ENCODE measurements at places on chromosomes 2 and 18.

DNA sequence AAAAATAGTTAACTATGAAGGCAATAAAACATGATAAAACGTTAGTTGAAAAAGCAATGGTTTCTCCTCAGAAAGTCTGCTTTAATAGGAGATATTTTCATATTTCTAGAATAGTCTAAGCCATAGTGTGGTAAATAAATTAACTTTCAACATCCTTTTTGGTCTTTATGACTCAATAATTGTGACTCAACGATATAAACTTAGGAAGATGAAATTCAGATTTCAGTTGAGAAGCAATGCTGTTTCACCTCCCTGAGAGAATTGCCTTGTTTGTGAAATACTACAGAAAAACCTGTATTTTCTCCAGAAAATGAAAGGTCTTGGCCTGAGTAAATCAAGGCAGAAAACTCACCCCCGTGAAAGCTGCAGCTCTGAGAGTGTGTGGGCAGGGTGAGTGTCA is 166.9 kb downstream of the ETAA1 start:
- no peak for DNase-seq

DNA sequence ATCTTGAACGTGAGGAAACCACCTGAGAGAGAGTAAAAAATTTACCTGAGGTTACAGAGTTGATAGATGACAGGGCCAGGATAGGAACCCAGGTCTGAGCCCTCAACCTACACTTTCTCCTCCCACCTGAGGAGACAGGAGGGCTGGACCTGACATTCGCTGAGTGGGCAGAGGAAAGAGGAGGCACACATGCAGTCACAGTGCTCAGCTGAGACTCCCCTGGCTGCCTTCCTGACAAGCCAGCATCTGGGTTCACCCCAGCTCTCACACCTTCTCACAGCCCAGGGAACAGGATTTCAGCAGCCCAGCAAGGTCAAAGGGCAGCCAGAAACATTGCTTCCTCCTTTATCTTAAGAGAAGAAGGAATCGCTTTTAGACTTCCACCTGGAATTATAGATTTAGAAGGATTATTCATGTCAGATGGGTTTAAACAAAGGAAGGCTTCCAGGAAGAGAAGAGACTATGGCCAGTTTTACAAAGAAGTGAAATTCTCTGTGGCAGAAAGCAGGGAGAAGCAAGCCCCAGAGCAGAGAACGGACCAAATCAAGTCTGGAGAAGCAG is 18.1 kb upstream of the PKDCC start:
- no peak for DNase-seq

DNA sequence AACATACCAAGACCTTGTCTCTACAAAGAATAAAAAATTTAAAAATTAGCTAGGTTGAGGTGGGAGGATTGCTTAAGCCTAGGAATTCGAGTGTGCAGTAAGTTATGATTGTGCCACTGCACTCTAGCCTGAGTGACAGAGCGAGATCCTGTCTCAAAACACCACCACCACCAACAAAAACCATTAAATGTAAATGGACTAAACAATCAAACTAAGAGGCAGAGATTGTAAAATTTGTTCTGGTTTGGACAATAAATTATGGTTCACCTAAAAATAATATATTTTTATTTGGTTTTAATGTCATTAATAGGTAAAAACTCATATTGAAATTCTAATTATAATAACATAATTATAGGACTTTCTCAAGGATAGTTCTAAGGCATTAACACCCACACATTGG is 9.9 kb upstream of the ATIC start:
- DNase-seq = no peak

DNA sequence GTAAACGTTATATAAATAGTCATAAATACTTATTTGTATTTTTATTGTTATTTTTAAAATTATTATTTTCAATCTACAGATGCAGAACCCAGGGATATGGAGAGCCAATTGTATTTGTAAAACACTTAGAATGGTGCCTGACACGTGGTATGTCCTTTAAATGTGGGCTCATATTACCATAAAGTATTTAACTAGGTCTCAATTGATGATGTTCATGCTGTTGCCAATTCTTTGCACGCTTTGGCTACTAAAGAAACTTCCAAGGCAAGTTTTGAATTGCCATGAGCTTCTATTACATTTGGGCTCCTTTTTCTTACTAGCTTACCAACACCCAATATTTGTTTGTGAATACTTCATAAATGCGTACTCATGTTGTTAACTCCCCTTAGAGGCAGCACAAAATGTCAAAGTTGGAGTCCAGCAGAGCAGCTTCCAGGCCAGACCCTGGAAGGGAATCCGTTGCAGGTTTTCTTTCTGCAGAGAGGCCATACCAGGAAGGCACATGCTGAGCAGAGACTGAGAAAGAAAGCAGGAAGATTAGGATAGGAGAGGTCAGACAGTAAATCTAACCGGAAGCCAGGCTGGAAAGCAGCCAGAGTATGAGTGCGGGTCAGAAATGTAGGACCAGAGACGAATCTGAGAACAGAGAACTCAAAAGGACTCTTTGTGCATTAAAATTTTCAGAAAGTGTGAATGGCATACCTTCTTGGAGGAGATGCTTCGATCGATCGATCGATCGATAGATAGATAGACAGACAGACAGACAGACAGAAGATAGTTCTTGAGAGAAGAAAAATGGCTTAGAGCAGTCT is 4.2 kb upstream of the NOSTRIN start:
- DNase-seq = no peak

- DNase-seq = no peak
Measured at GRCh38 chr2:172081221-172082022, 3.9 kb upstream of the DLX1 start.

DNA sequence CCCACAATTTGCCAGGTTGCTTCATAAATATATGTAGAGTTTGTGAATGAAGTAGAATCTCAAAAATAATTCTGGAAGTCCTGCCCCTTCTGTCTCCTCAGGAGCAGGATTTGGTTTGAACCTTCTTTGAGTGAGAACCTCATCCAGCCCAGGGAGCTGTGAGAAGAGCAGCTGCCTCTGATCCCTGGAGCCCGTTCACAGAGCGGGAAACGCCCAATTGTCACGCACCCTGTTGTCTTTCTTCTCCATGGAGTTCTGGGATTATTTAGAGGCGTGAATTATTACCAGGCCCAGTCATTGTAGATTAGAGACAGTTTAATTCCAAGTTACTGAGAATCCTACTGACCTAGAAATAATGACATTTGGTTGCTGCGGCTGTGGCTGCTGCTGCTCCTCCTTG is 66.1 kb downstream of the TPO start:
- no peak for DNase-seq

DNA sequence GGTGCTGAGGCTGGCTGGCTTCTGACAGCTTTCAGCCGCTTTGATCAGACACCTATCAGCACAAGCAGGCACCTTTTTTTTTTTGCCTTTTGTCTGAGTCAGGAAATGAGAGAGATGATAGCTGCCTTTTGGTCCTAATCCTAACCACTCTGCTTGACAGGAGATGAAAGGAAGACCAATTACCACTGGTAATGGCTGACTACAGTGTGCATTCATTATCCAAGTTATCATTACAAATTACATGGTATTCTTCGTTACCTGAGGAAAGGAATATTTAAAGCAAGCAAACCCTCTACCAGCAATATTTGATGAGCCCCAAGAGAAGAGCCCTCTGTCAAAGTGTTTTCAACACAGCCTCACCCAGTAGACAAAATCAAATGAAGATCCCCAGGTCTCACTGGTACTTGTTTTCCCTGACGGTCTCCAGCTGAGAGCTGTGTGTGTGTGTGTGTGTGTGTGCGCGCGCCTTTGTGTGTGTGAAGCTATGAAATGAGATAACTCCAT is 925.7 kb downstream of the DCDC2C start:
- DNase-seq = peak; percentile 54

DNA sequence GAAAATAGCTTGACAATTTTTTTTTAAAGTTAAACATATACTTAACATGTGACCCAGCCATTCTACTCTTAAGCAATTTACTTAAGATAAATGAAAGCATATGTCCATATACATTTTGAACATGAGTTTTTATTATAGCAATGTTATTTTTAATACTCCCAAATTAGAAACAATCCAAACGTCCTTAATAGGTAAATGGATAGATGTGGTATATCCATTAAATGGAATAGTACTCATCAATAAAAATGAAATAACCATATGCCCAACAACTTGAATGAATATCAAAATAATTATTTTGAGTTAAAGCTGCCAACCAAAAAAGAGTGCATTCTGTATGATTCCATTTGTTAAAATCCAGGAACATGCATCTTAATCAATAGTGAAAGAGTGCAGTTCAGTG is 29.1 kb downstream of the NCOA1 start:
- no peak for DNase-seq

DNA sequence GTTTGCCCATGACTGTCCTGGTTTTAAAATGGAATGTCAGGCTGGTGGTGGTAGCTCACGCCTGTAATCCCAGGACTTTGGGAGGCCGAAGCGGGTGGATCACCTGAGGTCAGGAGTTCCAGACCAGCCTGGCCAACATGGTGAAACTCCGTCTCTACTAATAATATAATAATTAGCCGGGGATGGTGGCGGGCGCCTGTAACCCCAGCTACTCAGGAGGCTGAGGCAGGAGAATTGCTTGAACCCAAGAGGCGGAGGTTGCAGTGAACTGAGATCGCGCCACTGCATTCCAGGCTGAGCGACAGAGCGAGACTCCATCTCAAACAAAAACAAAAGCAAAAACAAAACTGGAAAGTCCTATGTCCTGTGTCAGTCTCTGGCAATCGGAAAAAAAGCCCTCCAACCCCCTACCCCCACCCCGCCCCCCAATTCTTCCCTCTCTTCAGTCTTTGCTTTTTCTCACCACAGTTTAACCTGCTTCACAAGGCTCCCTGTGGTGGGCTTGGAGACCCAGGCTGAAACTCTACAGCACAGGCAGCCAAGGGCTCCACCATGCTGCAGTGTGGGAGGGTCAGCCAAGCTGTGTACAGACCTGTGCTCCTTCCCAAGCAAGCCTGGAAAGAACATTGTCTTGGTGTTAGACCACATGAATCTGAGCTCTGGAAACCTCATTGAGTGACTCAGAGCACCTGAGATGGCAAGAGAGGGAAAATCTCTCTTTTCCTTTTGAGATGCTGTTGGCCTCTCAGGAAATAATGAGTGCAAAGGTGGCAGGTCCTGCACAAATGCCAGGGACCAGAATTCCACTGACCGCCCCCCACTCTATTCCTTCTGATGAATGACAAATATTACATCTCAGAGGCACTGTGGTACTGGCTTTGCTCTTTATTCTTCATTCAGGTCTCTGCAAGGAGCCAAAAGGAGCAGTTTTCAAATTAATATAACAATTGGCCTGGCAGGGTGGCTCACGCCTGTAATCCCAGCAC is 16.7 kb downstream of the MYCN start:
- no peak for DNase-seq

DNA sequence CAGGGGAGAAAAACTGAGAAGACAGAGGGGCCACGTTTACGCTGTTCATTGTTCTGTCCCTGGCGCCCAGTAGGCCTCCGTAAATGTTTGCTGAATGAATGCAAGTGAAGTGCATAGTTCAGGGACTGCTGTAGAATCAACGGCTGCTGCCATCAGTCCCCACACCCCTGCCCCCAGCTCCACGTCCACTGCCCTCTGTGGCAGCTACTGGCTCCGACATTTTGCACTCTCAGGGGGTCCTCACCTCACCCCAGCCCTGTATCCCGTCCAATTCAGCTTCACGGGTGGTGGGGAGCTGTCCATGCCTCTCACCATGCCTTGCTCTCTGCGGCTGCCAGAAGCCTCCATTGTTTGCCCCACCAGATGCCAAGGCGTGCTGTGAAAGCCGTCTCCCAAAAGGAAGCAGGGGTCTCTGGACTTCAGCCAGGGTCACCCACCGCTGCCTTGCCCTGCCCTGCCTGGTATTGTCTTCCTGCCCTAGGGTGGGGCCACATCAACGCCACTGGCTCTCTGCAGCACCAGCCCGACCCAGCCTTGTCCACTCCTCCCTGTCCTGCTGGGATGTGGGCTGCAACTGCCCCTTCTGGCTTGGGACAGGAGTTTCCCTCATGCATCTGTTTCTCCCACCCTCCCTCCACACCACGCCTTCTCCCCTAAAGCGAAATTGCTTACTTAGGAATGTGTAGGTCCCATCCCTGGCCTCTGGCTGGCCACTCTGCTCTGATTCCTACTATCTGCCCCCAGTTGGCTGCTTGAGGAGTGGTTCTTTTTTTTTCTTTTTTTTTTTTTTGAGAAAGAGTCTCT is 86.0 kb downstream of the RHOB start:
- DNase-seq = no peak

DNA sequence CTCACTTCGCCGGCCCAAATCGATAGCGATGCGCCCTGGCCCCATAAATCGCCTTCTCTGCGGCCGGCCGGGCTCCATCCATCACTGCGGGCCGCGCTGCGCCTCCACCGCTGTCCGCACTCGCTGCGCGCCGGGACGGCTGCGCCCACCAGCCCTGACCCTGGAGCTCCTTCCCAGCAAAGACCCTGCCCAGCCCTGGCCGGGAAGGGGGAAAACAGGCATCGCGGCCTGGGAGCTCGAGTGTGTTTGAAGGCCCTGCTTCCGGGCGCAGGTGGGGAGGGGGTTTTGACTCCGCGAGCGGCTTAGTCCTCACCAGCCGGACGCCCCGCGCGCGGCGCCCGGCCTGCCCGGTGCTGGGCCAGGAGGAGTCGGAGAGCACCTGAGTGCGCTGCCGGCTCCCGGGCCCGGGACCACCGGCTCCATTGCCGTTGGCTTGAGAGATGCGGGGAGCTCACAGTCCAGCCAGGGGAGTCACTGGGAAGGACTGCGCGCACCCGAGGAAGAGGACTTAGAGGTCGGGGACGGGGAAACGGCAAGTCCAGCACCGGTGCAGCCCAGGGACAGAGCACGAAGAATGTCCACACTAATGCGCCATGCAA is 1.1 kb downstream of the PAX8 start:
- DNase-seq = no peak

DNA sequence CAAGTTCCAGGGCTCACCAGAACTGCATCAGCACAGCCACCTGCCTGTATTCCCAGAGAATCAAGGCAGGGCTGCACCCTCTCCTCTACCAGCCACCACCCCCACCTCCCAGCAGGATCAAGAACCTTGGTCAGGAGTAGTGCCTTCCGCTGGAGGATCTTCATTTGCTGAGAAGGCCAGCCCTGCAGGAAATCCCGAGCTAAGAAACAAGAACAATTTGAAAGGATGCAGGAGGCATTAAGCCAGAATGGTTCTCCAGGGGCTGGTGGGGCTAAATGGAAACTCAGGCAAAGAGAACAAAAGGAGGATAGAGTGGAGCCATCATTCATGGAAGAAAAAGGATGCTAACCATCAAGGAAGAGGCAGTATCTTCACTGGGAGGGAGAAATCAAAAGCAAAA is 147.3 kb upstream of the SLC14A2 start:
- no peak for DNase-seq

- no peak for DNase-seq
Measured at GRCh38 chr18:23810396-23810795, 121.1 kb downstream of the LAMA3 start.

DNA sequence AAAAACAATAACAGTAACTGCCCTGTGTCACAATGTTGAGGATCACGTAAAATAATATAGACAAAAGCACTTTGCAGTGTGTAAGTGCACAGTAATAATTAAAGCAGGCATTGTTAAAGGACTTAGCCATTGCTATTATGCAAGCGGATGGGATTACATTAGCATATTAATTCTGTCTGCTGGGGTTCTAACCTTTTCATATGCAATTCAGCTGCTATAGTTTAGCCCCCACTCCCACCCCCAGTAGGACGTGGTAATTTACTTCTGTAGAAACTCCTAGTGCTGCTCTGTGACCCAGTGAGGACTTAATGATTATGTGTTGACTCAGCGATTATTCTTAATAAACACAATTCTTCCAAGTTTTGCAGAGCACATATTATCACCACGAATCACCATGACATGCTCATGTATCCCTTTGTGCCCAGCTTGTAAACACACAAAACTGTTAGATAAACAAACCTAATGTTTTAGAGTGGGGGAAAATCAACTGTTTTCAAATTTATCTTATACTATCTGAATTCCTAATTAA is 5.1 kb upstream of the ADAM23 start:
- DNase-seq = no peak
